ENCODE measurements at places on chromosomes 4 and X.
A peak's percentile ranks its signal among the peaks of the same experiment; 100 is the strongest.

DNA sequence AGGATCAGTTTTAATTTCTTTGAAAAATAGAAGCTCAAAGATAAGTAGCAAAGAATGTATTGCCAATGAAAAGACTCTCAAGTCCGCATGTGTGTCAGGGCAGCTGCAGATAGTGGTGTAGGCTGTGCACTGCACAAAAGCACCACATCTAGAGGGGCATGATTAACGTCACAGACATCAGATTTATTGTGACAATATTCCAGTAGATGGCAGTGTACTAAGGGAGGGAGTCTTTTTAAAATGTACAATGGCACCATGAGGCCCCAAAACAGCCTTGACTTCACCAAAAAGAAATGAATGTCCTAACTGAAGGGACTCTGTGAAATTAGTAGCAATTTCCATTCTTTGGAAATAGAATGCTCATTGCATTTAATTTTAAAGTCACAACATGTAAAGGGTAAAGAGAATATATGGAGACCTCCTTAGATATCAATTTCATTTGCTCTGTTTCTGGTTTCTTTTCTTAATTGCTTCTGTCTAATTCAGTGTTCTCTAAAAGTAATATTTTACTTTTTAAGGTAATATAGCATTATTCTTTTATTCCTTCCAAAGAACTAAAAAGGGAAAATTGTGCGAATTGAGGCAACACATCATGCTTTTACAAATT lies 98.4 kb downstream of the ZNF827 start:
- DNase-seq: peak; percentile 57

- peak; percentile 68 for DNase-seq
These were observed 14.7 kb upstream of the SEC24D start for GRCh38 chr4:118850488-118851173.

GRCh38 chr4:8912506-8912905 lies 40.9 kb upstream of the HMX1 start:
- no peak for DNase-seq

DNA sequence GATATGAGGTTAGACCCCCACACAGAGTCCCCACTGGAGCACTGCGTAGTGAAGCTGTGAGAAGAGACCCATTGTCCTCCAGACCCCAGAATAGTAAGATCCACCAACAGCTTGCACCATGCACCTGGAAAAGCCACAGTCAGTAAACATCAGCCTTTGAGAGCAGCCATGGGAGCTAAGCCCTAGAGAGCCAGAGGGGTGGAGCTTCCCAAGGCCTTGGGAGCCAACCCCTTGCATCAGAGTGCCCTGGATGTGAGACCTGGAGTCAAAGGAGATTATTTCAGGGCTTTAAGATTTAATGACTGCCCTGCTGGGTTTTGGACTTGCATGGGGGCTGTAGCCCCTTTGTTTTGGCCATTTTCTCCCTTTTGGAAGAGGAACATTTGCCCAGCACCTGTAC lies 35.7 kb downstream of the HSD17B13 start:
- no peak for DNase-seq

GRCh38 chrX:115713460-115713859 lies 152.5 kb downstream of the PLS3 start:
- DNase-seq: no peak

DNA sequence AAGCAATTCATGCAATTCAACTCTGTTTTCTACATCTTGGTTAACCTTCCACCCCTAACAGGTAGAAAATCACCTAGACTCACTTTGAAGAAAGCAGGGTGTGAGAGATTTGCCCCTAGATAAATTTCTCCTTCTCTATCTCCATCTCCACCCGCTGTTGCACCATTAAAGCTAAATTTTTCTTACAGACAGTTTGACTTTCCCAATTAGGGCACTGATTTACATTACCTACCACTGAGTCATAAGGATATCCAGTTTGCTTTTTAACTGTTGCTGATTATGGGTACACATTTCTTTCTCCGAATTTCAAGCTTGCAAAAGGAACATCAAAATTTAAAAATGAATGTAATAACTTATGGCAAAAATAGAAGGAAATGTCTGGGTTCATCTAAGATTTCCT lies 13.0 kb downstream of the SLC7A11 start:
- DNase-seq: no peak

GRCh38 chrX:57573754-57574153 lies 18.1 kb upstream of the ZXDB start:
- no peak for DNase-seq

DNA sequence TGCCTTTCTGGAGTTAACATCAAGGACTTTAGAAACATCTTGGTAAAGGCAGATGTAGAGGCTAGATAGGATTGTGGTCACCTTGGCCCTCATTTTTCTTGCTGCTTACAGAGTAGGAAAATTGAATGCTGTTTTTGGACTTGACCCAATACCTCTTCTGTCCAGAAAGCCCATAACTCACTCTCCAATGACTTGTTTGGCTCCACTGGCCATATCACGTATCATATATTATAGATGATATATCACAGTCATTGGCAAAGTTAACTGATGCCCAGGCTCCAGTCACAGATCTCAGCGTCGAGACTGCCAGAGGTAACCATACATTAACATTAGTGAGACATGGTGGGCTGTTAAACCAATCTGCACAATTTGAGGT lies 88.1 kb upstream of the PLAC1 start:
- no peak for DNase-seq

DNA sequence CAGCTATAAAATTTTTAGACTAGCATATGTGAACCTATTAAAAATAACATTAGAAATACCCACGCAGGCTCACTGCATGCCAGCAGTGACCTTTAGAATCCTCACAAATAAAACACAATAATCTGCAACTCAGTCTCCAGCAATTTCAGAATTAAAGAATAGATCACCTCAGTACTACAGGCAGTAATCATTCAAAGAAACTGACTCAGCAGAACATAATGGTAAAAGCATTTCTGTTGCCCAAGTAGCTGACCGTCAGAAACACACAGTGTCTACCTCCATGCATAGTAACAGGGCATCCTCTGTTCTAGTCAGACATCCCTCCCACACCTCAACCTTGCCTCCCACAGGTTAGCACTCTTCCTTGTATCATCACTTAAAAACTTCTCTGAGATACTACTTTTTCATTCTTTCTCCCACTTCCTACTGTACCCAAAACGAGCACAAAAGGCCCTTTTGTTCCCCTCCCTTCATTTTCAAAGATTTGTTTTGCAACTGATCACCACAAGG lies 65.7 kb upstream of the BEND2 start:
- DNase-seq: no peak

DNA sequence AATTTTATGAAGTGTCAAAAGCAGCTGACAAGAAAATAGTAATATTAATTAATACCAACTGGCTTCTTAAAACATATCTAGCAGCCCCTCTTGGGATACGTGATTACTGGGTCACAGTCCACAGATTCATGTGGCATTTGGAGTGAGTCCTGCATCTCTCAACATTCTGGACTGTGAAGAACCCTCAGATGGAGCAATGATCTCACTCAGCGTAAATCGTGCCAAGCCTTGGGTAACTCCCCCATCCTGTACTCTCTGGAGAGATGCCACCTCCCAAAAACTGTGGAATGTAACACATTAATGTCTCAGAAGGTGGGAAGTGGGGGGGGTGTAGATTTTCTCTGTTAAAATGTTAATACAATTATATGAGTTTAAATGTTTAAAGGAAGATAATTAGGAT lies 118.2 kb upstream of the IQCM start:
- DNase-seq: no peak

- peak; percentile 45 for DNase-seq
These were observed 91.6 kb downstream of the ANXA10 start for GRCh38 chr4:168183717-168184571.

- DNase-seq: peak; percentile 41
These were observed 7.2 kb upstream of the IDS start for GRCh38 chrX:149512225-149512885.

- no peak for DNase-seq
These were observed 1110.5 kb downstream of the RAPGEF2 start for GRCh38 chr4:160213366-160213765.

DNA sequence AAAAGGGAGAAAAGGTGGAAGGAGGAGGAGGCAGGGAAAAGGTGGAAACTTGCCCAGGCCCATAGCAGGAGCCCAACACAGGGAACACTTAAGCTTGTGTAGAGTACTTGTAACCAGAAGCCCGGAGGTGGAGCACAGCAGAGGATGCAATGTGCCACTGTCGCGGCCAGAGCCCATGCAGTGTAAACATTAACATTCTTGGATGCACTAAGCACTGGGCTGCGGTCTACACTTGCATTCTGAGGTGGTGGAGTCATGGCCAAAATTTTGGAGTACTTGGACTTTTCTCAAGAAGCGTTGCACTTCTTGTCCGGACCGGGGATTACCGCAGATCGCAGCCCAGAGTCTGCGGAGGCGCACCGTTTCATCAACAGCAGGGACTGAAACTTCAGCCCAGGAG lies 4.5 kb upstream of the RHOXF1 start:
- peak; percentile 48 for DNase-seq

- no peak for DNase-seq
These were observed 460.4 kb upstream of the GALNT7 start for GRCh38 chr4:172708184-172708583.

GRCh38 chr4:89939546-89939945 lies 44.9 kb downstream of the MMRN1 start:
- no peak for DNase-seq

DNA sequence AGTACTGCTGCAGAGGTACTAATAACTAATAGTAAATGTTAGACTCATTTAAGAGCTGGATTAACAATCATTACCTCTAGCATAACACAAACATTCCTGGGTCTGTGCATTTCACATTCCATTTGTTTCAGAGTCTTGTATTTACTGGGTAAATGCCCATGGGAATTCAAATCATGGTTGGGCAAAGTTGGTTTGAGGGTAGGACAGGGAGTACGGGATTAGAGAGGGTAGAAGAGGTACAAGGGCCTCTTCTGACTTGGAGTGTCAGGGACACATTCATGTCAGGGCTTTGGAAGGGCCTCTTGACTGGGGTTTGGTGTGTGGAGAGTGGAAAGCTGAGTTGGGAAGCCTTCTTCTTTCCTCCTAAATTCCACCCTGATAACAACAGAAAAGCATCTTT lies 65.9 kb downstream of the WWC2 start:
- no peak for DNase-seq

DNA sequence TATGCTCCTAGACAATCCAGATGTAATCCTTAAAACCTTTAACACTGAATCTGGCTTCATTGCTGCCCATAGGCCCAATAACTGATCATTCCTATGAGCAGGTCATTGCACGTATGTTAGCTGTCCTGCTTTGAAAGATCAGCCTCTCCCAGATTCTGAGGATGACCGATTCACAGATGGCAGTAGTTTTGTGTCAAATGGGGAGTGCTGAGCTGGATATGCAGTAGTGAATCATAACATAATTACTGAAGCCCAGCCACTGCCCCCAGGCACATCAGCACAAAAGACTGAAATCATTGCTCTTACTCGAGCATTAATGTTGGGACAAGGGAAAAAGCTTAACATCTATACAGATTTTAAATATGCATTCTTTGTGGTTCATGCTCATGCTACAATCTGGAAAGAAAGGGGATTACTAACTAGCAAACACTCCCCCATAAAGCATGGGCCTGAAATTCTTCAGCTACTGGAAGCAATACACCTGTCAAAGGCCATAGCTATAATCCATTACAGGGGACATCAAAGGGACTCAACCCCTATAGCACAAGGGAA lies 16.4 kb upstream of the ZNF280C start:
- no peak for DNase-seq

- no peak for DNase-seq
These were observed 1454.1 kb downstream of the PCDH19 start for GRCh38 chrX:98956014-98956413.

- no peak for DNase-seq
These were observed 124.4 kb upstream of the PCDH18 start for GRCh38 chr4:137656661-137657060.

- DNase-seq: no peak
These were observed 650.8 kb upstream of the FAM241A start for GRCh38 chr4:111494471-111494870.

GRCh38 chr4:10773010-10773409 lies 88.4 kb upstream of the CLNK start:
- no peak for DNase-seq

All from ACHN (cell line).